ENCODE measurements at places on chromosomes 13 and 19.

DNA sequence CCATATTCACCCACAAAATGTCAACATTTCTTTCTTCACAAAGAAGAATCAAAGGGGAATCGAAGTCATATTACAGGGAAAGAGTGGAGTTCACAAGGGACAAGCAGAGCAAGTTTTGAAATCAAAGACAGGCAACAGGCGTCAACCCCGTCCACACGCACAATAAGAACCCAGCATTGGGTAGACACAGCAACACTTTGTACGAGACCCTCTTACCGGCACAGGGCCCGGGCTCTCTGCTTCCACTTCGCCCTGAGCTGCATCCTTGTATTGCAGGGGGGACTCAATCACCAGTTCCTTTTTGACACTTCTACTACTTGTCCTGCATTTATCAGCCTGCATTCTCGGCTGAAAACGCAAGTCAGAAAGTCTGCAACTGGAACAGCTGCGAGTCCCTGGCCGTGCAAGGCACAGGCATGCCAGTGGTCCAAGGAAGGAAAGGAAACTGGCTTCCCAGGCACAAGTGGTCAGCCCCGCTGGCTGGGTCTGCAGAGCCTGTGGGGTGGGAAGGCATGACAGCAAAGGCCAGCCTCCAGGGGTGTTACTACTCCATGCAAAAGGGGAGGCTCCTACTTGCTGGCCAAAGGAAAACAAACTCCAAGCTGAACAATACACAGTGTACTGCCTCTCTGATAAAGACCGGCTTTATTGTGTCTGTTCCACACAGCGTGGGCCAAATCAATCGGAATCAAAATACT lies at the start of gene DOCK9:
DOCK9 (minus strand) TSS at position 497 of the 698 bp plus-strand sequence; CDS start at position 342, 155 bp downstream.
- no peak for DNase-seq

- DNase-seq = no peak
These were observed 58.0 kb downstream of the ERCC5 start for GRCh38 chr13:102903659-102904407.

DNA sequence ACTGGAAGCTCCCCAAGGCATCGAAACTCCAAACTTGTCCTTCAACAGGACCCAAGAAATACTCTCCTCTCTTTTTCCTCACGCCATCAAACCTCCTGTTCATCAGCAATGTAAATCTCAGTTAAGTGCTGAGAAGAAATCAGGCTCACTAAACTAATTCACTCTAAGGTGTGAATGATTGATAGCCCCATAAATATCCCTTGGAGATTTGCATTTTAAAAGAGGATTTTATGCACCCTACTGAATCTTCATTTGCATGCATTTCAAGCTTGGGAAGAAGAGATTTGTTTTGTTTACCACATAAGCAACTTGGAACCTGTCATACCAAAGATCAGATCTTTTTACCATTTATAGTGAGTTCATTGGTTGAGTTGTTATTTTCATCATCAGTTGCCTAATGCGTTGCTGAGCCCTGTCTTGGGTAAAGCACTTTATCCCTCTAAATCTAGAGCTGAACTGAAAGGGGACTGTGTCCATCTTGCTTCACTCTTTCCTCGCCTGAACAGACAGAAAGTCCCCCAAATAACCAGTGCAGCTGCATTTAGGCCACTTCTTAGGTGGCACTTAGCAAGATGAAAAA lies 40.2 kb upstream of the GSX1 start:
- no peak for DNase-seq

- DNase-seq = no peak
These were observed 7.1 kb downstream of the ZIC2 start for GRCh38 chr13:99988529-99989275.

DNA sequence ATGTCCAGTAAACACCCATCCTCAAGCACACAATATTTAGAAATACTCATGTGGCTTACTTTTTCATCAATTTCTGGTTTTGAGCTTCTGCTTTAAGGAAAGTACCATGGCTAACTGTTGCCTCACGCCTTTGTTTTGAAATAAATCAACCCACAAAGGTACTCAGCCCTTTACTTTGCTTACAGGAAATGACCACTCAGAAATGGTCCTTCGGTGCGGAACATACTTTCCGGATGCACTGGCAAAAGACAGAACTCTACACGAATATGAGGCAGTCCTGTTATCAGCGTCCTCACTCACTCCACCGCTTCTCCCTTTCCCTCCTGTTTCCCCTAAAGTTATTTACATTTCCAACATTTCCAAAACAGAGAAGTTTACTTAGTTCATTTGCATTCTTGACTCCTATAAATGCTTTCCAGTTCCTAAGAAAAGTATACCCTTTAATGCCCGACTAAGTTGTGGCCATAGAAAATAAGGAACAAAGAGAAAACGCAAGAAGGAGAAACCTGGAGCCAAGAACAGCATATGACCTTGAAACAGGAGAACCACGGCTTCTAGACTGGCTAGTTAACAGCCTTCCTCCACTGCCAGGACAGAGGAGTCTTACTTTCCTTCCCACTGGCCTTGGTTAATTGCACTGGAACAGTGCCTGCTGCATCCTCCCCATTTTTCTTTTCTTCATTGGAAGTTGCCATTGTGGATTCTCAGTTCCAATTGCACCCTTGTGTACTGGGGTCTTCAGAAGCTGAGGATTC lies 10.6 kb downstream of the FPR2 start:
- DNase-seq = no peak

DNA sequence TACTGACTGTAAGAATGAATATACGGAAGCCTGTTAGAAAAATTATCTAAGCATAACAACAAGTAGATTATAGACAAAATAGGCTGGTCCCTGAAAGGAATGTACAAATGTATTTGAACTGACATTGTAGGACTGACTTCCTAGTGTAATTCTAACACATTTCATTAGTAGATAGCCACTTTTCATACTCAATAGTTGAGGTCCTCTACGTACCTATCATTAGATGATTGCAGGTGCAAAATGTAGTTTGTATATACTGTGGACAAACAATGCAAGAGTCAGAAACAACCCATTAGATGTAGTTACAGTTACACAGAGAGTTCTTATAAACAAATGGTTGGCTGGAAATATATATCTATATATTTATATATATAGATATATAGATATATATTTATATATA lies 402.3 kb upstream of the SLITRK6 start:
- no peak for DNase-seq

DNA sequence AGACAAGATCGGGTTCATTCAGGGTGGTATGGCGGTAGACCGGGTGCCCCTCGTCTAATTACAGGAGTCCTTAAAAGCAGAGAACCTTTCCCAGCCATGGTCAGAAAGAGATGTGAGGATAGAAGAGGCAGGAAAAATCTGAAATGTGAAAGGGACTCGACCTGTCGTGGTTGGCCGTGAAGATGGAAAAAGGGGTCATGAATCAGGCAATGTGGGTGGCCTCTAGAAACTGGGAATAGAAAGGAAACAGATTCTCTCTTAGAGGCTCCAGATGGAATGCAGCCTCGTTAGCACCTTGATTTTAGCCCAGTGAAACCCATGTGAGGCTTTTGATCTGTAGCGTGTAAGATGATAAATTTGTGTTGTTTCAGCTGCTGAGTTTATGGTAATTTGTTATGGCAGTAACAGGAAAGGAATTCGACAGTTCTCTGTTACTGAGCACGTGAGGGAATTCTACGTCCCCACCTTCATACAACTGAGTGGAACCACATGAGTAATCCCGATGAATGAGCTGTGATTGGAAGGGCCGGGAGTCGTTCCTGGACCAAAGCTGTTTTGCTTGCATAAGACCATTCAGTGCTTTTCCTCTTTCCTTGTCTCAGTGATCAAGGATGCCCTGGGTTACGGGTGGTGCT lies 11.0 kb upstream of the CA11 start:
- DNase-seq = no peak

- peak; percentile 86 for DNase-seq
These were observed 127.0 kb downstream of the IER2 start for GRCh38 chr19:13277104-13277809.

DNA sequence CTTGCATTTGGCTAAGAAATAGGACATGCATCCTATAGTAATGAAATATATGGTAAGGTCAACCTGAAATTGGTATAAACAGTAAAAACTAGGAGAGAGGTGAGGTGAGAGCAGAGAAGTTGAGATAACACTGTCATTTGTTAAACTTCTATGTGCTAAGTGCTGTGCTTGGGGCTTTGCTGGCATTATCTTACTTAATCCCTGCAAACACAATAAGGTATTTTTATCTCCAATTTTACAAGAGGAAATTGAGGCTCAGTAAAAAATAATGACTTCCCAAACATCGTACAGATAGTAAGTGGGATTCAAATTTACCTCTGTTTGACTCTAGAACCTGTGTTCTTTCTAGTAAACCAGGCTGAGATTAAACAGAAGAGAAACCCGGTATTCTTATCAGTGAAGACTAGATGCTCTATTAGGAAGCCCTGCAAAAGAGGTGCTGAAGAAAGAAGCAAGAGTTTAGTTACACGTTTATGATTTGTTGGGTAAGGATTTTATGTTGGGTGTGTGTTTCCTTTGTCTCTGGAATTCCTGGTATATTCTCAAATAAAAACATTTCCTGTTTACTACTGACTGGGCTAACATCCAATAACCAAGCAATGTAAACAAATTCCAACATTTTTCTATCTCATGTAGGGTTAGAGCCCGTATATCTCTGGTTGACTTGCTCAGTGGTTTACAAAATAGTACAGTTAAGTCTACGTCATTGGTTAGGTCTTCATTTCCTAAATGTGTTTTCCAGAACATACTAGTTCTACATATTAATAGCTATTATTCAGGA lies 137.3 kb upstream of the FNDC3A start:
- DNase-seq = no peak

DNA sequence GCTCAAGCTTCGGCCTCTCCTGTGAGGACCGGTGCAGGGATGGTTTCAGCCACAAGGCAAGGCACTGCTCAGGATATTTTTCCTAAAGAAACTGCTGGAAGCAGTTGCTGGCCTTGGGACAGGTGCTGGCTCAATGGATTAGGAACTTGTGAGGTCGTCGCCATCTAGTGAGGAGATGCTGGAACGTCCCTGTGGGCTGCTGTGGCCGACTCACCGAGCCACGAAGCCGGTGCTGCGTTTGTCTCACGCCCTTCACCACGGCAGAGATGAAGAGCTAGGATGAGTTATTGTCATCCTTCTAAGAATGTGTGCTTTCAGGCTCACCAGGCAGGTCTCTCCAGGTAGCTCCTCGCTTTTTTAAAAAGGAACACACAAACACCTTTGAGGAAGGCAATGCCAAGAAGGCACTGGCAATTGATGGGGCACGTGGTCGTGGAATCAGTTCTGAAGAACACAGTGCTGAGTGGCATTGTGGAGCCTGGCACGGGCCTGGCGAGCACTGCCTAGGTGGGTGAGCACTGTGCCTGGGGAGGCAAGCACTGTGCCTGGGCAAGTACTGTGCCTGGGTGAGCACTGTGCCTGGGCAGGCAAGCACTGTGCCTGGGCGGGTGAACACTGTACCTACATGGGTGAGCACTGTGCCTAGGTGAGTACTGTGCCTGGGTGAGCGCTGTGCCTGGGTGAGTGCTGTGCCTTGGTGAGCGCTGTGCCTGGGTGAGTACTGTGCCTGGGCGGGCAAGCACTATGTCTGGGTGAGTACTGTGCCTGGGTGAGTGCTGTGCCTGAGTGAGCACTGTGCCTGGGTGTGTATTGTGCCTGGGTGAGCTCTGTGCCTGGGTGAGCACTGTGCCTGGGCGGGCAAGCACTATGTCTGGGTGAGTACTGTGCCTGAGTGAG lies 140.4 kb downstream of the TEX29 start:
- DNase-seq = no peak

DNA sequence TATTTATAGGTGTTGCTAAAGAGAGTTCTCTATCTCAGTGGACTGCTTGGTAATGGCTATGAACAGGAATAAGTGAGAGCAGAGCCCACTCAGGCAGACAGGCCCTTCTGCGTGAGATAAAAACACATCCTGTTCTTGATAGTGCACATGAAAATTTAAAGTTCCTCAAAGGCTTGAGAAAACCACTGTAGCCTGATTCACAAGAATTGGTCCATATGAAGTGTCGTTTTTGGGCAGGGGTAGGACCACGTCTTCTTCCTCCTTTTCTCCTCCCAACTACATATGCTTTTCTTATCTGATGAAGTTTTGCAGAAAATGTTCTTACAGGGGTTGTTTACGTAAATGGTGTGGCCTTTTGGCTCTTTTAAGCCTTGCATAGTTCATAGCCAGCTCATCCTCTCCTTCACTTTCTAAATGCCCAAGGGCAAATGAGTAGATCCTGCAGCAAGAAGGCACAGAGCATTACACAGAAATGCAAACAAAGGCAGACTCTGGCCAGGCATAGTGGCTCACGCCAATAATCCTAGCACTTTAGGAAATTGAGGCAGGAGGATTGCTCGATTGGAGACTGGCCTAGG lies 53.8 kb downstream of the RNF6 start:
- no peak for DNase-seq

- no peak for DNase-seq
These were observed 29.5 kb downstream of the LILRB4 start for GRCh38 chr19:54692298-54692615.

- DNase-seq = no peak
These were observed 22.6 kb upstream of the SLAIN1 start for GRCh38 chr13:77674852-77675251.

DNA sequence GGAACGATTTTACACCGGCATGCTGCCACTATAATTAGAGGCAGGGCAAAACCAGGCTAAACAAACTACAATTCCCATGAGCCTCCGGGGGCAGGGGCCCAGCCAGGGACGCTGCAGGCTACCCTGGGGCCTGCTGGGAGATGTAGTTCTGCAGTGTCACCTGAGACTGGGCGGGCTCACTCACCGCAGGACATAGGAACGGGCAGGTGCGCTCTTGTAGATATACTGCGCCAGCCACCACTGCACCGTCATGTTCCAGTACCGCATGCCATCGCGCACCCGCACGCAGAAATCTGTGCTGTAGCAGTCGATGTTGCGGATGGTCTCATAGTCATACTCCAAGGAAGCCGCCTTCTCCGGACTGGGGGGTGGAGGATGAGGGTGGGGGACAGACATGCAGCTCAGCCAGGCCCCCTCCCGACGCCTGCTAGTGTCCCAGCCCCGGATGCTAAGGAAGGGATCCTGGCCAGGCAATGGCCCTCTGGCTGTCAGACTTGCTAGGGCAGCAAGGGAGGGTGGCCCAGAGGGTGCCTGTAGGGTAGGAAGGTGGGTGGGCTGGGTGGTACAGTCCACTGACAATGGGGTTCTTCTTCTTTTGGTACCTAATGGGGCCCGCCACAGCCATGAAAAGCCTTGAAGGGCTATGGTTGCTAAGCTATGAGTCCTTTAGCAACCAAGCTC lies 5.8 kb upstream of the TMC4 start:
- DNase-seq = peak; percentile 49

DNA sequence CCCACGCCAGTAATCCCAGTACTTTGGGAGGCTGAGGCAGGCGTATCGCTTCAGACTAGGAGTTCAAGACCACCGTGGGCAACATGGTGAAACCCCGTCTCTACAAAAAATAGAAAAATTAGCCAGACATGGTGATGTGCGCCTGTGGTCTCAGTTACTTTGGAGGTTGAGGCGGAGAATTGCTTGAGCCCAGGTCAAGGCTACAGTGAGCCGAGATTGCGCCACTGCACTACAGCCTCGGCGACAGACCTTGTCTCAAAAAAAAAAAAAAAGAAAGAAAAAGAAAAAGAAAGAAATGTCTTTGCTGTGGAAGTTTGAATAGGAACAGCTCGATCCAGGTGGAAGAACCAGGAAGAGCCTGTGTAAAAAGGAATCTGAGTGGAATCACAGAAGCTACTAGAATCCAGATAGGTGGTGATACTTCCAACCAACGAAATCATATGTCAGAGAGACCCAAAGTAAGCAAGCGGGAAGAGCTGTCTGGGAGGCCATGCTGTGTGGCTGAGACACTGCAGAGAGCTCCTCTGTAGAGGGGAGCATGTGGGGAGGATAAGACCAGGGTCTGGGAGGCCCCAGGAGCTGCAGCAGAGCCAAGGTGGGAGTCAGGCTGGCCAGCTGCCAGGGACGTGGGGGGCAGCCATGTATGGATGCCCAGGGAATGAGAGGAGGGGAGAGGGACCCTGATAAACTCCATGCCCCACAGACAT lies 21.1 kb downstream of the LATS2 start:
- no peak for DNase-seq

- no peak for DNase-seq
These were observed 42.2 kb upstream of the SPACA7 start for GRCh38 chr13:112333756-112334543.

Data from CD4-positive, alpha-beta T cell treated with Interleukin-12 subunit alpha and Interleukin-12 subunit beta, for 1 hour (primary cell).